ENCODE measurements at places on chromosomes 16 and 17.

DNA sequence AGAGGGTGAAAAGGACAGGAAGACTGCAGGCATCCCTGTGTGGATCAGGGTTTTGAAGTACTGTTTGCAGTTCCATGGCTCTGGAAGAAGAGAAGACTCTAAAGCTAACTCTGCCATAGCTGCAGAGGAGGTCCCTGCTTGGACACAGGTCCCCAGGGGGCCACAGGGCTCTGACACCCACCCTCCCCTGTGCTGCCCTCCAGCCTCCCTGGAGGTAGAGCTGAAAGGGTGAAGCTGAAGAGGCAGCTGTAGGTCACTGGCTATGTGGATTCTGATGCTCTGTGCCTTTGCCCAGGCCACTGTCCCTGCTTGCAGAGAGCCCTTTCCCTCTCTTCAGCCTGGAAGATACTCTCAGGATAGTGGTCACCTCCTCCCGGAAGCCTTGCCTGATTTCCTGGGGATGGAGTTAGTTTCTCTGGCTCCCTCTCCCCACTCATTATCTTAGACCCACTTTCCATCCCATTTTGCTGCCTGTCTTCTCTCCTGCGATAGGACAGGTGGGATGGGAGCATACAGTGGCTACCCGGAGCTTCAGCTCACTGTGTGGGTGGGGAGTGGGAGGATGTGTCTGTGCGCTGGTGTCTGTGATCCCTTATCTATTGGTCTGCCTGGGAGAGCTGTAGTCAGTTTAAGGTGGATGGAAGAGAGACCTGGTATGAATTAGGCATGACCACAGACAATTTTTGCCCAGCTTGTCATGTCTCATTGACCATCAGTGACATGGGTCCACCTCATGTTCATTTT, 89.8 kb upstream of the TMEM97 start:
- DNase-seq: no peak

DNA sequence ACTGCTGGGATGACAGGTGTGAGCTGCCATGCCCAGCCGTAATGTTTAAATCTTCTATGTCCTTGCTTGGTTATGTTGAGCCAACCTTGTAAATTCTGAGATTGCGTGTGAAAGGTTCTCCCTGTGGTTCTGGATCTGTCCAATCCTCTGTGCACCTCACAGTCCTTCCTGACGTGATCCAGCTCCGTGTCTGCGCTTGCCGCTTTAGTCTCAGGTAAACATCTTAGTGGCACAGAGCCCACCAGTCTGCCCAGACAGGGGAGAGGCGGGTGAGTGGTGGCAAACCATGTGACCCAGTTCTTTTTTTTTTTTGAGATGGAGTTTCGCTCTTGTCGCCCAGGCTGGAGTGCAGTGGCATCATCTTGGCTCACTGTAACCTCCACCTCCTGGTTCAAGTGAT, 13.9 kb downstream of the SLC25A10 start:
- DNase-seq: no peak

DNA sequence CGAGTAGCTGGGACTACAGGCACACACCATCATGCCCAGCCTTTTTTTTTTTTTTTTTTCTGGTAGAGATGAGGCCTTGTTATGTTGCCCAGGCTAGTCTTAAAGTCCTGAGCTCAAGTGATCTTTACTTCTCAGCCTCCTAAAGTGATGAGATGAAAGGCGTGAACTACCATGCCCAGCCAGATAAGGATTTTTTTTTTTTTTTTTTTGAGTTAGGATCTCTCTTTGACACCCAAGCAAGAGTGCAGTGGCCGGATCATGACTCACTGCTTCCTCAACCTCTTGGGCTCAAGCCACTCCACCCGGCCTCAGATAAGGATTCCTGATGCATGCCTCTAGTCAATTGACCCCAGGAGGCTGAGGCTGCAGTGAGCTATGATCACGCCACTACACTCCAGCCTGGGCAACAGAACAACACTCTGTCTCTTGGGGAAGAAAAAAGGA, 11.2 kb upstream of the PLEKHG4 start:
- no peak for DNase-seq

DNA sequence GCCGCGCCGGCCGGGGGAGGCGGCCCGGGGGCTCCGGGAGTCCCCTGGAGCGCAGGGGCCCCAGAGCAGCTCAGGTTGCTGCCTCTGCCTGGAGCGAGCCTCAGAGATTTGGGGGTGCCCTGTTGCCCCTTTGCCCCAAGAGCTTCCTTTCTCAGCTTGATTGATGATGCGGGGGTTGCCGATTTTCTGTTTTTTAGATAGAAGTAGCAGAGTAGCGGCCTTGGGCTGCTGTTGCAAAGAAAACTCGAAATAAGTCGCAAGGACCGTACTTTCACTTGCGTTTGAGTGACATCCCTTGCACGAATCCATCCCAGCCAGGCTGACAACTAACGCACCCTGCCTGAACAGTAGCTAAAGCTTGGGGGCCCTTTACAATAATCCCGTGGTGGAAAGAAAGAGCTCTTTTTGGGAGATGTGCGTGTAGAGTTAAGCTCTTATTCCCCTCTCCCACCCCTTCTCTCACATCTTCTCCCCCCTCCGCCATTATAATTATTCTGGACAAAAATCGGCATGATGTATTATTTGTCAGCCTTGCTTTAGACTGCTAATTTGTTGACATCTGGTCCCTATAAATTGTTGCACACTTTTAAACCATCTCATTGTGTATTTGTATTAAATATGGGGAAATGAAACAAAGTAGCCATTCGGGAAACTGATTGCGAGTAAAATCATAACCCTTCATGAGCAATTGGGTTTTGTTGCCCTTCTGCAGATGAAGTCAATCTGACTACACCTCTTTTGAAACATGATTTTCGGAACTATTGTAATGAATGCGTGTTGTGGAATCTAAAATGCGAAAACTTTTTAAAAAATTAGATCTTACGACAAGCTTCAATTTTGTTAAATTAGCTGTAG, 873 bp downstream of the USP10 start:
- DNase-seq: peak; percentile 44

- no peak for DNase-seq
Measured at GRCh38 chr17:9329251-9329921, 246.2 kb downstream of the STX8 start.

DNA sequence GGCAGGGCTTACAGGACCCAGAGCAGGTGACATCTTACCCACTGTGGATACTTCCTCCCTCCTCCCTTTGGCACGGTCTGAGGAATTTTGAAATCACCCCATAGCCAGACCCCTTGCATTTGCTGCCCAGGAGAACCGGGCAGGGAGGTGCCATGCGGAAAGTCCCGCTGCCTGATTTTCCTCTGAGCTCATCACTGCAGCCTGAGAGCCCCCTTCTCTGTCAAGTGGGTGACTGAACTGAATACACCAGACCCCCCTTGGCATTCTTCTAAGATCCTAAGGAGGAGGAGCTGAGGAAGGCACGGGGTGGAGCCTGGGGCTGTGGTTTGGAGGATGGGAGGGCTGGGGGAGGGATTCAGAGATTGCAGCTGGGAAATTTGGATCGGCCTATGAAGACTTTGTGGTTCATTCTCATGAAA, 173.4 kb downstream of the RAB11FIP4 start:
- DNase-seq: no peak

- DNase-seq: no peak
Measured at GRCh38 chr16:84312783-84313382, 18.2 kb downstream of the WFDC1 start.

DNA sequence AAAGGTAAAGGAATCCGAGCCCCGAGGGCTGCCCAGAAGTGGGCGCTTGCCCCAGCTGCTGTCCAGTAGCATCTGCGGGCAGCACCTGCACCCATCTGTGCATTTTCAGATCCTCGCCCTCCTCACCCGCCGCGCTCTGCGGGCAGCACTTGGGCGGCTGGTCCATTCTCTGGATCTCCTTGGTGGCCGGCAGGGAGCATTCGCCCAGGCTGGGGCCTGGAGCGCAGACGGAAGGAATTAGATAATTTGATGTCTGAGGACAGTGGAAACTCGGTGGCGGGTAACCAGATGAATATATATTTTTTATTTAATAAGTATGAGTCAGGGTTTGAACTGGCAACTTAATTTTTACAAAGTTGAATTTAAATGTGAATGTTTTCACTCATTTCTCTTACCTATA, 88.5 kb downstream of the NPIPB11 start:
- DNase-seq: no peak

- DNase-seq: no peak
Measured at GRCh38 chr16:68935008-68935407, 91.7 kb downstream of the TANGO6 start.

DNA sequence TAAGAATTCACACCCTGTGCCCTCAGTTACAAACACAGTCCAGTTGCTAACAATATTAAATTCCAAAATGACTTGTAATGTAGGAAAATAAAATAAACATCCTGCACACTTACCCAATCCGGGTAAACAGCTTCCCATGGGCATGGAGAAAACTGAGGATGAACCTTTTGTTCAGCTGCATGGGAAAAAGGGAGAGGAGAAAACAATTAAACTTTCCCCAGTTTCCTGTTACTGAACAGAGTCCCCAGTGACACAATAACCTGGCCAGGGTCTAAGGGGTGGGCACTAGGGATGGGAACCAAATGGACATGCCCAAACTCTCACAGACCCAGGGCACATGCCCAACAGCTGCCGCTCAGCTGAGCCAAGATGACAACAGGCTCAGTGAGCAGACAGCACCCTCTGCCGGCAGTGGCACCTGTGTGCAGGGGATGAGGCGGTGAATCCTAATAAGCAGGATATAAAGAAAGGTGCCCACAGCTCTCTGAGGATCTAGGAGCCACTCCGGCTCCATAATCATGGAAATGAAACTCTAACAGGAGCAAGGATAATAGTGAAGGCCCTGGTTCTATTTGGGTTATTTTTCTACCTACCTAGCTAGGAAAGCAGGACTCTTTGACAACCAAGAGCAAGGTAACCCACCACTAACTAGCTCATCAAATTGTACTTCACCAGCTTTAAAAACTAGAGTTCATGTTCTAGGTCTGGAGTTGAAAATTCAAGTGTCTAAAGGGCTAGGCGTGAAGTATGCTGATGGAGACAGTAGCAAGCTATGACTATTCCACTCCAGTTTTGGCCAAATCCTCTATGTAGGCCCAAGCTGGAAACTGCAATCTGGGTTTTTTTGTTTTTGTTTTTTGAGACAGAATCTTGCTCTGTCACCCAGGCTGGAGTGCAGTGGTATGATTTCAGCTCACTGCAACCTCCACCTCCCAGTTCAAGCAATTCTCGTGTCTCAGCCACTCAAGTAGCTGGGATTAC, 58.8 kb downstream of the SMG6 start:
- DNase-seq: peak; percentile 90

- DNase-seq: no peak
Measured at GRCh38 chr17:69344939-69345338, 18.0 kb upstream of the ABCA5 start.

DNA sequence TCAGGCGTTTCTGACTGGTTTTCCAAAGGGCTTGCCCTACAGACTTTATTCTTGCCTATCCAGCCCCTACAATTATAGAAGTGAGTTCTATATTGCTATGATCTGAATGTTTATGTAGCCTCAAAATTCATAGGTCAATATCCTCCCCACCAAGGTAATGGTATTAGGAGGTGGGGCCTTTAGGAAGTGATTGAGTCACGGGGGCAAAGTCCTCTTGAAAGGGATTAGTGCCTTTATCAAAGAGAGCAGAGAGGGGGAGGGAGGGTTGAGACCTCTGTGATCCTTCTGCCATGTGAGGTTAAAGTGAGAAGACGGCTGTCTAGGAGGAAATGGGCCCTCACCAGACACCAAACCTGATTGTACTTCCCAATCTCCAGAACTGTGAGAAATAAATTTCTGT, 931 bp upstream of the CPHXL start:
- DNase-seq: no peak

DNA sequence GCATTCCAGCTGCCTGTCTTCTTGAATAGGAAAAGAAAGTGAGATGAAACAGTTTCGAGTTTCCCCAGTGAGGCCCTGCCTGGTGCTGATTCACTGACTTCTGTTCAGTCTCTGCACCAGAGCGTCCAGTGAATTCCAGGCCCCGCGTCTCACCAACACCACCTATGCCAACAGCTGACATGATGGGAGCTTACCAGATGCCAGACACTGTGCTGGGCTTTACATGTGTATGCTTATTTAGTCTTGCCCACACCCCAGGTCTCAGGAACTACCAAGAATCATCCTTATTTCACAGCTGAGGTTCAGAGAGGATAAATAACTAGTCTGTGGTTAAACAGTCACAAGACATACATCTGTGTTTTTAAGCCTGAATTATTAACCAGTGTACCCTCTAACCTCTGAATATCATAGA, 29.1 kb upstream of the IRX6 start:
- no peak for DNase-seq

DNA sequence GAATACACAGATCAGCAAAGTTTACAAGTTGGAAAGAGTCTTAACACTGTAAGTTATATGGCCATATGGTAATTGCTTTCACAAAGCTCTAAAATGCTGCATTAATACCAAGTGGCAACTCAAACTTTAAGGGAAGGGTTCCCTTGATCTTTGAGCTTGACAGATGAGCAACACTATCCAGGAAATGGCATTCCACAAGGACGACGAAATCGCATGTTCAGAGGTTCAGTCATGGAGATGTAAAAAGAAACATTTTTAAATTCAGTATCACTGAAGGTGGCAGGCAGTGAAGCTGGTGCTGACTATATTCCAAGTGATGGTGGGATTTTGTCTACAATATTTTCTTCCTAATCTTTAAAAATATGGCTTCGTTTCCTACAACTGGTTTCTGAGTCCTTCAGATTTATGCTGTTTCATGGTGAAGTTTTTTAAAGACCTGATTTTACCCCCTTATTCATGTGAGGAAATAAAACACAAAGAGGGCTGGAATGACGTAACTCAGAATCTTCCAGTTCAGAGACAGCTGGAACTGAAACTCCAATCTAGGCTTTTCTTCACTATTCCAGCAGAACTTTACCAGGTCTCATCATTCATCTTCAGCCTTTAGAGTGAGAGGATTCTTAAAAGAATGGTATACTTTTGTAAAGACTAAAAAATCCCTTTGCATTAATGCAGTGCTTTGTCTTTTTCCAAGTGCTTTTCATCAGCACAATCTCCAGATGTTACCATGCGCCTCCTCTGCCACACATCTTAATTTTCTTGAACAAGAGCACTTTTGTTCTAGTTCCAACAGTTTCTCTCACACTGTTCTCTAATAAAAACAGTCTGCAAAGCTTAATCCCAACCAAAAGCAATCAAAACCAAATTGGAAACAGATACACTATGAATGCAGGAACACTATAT, 20.2 kb downstream of the CHCT1 start:
- DNase-seq: no peak

GRCh38 chr17:12631076-12631475, 34.6 kb upstream of the MYOCD start:
- DNase-seq: no peak

- no peak for DNase-seq
Measured at GRCh38 chr17:17508019-17508535, 11.9 kb upstream of the RASD1 start.

GRCh38 chr16:1708768-1709180, 2.8 kb downstream of the MAPK8IP3 start:
- no peak for DNase-seq
